CD4-positive, alpha-beta T cell treated with Interleukin-15 for 1 hour (primary cell): ENCODE measurements at places on chromosomes 1 and 21.

GRCh38 chr21:39564200-39564599 is 48.5 kb upstream of the B3GALT5 start:
- DNase-seq = no peak

DNA sequence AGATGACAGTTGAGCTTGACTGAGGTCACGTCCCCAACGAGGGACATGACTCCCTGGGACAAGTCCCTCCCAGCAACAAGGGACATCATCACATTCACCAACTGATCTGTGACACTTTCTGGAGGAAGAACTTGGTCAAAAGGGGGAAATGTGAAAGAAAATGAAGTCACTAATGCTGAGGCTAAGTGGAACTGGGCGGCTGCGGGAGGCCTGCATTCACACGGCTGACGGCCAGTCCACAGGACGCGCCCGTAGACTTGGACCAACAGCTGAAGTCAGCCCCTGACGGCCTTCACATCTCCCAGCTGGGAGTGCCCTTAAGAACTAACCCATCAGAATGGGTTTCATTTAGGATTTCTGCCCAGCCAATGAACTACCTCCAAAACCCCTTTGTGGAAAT is 26.6 kb downstream of the POFUT2 start:
- no peak for DNase-seq

- DNase-seq = no peak
Observed at GRCh38 chr21:36821032-36821299, 122.1 kb downstream of the SIM2 start.

- DNase-seq = peak; percentile 29
Observed at GRCh38 chr1:225652729-225653462, at the start of gene ENAH. Gene ENAH, minus strand, starts transcription at chr1:225653123. Its CDS starts 433 bp downstream, at chr1:225652690.

GRCh38 chr21:28971171-28971570 is 21.5 kb downstream of the LTN1 start:
- DNase-seq = no peak

DNA sequence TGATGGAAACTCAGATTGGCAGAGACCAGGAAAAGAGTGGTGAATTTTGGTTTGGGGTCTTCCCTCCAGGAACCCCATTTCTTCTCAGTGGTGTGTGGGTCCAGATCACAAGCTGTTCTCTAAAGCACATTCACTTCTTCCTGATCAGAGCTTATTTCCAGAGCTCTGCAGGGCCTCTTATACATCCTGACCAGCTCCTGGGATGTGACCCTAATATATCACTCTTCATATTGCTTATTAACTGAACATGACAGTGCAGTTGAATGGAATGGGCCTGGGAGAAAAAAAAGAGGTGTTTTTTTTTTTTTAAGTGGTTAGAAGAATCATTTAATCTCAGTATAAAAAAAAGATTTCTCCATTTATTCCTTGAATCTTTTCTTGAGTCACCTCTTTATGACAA is 29.6 kb upstream of the DNM3 start:
- no peak for DNase-seq

DNA sequence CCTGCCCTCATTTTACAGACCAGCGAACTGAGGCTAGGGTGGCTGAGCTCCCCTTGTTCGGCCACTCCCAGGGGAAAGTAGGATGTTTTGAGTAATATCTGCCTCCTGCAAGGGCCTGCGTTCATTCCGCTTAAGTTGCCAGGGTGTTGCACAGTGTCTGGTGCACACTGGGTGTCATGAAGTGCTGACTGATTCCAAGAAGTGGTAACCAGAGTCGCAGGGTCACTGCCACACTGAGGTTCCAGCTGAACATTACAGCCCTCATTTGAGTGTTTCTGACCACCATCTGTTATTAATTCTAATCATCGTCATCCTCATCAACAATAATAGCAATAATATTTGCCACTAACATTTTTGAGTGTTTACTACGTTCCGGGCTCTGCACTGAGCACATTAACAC is 250.6 kb downstream of the KAZN start:
- no peak for DNase-seq

- no peak for DNase-seq
Observed at GRCh38 chr1:83067954-83068353, 931.0 kb downstream of the TTLL7 start.

DNA sequence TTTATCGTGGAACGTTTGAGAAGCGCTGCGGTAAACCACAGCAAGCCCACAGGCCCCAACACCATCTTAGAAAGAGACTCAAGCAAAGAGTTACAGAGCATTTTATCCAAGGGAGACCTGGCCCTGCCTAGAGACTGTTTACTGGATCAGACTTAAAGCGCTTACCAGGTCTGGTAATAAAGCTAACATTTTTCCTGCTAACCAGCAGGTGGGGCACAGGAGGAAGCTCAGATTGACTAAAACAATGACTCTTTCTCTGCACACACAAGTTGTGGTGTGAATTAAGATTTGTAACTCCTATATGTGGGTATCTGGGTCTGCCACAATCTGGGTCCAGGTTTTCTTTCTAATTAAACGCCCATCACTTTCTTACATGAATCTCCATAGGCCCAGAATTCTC is 136.5 kb upstream of the ETS2 start:
- DNase-seq = no peak

- DNase-seq = peak; percentile 24
Observed at GRCh38 chr1:172431721-172432192, 11.3 kb downstream of the C1orf105 start.

DNA sequence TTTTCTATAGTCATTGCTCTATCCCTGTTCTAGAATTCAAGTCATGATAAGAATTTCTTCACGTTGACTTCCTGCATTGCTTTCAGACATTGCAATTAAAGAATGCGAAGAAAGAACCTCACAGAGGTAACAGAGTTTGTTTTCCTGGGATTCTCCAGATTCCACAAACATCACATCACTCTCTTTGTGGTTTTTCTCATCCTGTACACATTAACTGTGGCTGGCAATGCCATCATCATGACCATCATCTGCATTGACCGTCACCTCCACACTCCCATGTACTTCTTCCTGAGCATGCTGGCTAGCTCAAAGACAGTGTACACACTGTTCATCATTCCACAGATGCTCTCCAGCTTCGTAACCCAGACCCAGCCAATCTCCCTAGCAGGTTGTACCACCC is 10.6 kb downstream of the APCS start:
- DNase-seq = no peak

GRCh38 chr1:174953285-174954072 is 46.3 kb upstream of the CACYBP start:
- no peak for DNase-seq

GRCh38 chr1:172482044-172482443 is 38.2 kb upstream of the PIGC start:
- no peak for DNase-seq

GRCh38 chr1:80632284-80632683 is 1168.5 kb upstream of the ADGRL2 start:
- no peak for DNase-seq

DNA sequence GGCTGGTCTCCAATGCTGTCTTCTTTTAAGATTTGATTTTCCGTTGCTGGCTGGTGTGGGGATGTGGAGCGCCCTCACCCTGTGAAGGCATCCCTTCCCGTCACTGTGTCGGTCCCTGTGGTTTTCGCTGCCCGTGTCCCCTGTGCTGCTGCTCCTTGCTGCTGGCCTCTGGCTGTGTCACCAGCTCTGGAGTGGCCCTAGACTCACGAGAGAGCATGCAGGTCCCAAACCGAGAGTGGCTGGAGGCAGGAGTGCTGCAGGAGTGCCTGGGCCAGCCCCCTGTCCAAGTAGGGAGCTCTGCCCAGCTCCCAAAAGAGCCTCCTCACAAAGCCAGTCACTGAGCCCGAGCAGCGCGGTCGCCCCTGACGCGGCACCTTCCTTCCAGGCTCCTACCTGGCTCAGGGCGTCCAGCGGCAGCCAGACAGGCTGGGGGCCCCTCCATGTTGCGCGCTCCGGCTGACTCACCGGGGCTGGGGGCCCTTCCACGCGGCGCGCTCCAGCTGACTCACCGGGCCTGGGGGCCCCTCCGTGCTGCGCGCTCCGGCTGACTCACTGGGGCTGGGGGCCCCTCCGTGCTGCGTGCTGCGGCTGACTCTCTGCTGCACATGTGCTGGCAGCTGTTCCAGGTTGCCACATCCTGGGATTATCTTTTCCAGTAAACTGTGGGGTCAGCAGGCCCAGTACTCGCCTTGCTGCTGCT is 106.7 kb upstream of the COL6A1 start:
- DNase-seq = no peak

- DNase-seq = no peak
Observed at GRCh38 chr1:209648346-209648745, 3.9 kb downstream of the LAMB3 start.

- no peak for DNase-seq
Observed at GRCh38 chr1:197954718-197955418, 37.7 kb downstream of the LHX9 start.

DNA sequence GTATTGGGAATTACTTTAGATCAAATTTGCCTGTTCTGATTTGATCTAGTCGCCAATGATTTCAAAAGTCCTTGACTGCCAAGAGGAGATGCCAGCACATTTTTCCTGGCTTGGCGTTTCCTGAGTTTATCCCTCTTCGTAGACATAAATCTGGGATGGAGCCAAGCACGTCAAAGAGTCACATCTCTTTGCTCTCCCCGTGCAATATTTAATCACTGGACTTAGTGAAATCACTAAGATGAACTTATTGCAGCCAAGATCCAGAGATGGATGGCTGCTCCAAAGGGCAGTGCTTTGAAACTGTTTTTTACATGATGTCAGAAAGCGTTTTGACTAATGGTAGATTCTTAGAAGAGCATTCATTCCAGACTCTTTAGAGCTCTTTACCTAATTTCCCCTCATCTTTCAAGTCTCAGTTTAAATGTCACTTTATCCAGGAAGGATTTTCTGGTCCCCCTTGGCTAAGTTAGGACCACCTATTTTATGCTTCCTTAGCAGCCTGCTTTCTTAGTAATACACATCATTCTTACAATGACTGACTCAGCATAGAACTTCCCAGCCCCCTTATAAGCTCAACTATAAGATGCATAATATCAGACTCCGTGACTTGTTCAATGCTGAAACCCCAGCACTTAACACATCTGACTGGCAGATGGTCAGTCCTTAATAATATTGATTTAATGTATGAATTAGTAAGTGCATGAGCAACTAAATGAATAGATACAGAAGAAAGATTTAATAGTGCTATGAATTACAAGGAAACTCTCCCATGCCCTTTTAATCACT is 94.4 kb upstream of the GREM2 start:
- DNase-seq = no peak

DNA sequence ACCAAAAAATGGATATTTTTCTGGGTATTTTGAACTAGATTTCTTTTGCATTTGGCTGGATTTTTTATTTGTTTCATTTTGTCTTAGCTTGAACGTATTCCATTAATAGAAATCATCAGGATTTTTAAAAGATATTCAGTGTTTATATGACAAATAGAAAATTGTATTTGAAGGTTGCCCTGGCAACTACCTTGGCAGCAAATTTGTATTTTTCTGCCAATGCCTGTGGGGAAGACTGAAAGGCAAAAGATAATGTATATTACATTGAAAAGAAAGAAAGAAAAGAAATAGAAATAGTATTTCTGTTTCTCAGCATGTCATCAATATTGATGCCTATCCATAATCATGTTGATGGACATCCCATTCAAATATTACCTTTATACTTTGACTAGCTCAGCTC is 16.8 kb downstream of the VCAM1 start:
- no peak for DNase-seq

GRCh38 chr1:150708595-150708994 is 11.6 kb upstream of the GOLPH3L start:
- no peak for DNase-seq

GRCh38 chr21:35256468-35256988 is 207.4 kb upstream of the RUNX1 start:
- no peak for DNase-seq

DNA sequence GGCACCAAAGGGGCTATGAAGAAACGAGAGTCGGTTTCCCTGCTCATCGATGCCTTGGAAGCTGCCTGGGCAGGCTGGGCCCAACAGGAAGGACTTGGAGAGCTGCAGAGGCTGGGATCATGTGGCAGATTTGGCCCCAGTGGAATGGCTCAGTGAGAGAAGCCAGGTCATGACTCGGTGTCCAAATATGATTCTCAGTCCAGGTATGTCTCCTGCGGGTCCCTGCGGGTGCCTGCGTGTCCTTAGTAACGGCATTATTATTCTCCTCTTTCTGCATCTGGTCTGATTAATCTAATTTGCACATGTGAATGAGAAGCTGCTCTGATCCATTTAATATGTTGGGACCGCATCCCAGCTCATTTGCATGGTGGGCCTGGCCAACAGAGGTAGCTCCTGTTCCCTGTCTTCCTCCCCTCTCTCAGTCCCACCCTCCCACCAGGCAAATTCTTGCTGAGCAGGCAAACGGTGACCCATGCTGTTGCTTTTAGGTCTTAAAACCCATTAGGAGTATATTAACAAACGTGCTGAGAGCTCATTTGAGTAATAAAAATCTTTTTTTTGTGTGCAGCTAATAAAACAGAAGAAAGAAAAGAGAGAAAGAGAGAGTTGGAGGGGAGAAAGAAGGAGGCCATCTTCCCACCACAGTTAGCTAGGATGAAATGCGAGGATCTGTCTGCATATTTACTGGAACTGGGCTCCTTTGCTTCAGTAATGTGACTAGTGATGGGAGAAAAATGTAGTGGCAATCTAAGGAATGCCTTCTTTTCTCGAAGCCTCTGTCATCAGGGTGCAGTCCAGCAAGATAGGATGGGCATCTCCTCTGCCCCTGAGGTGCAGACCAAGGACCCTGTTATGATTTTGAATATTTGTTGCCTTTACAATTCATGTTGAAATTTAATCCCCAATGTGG is 133.5 kb downstream of the HMGB4 start:
- no peak for DNase-seq

- DNase-seq = no peak
Observed at GRCh38 chr1:199167460-199167859, 528.6 kb downstream of the PTPRC start.

- DNase-seq = no peak
Observed at GRCh38 chr1:179632868-179633267, 41.2 kb downstream of the TDRD5 start.

- no peak for DNase-seq
Observed at GRCh38 chr1:165456861-165457260, 11.9 kb upstream of the RXRG start.

GRCh38 chr1:98323906-98324358 is 337.6 kb upstream of the SNX7 start:
- DNase-seq = peak; percentile 20

GRCh38 chr1:237873487-237874211 is 17.1 kb downstream of the ZP4 start:
- no peak for DNase-seq

DNA sequence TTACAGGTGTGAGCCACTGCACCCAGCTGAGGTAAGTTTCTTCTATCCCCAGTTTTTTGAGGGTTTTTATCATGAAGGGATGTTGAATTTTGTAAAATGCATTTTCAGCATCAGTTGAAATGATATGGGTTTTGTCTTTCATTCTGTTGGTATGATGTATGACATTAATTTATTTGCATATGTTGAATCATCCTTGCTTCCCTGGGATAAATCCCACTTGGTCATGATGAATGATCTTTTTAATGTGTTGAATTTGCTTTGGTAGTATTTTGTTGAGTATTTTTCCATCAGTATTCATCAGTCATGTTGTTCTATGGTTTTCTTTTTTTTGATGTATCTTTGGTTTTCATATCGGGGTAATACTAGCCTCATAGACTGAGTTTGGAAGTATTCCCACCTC is 141.0 kb downstream of the RPS6KC1 start:
- no peak for DNase-seq

GRCh38 chr1:20037877-20038276 is 32.1 kb upstream of the PLA2G5 start:
- no peak for DNase-seq
